ENCODE measurements at places on chromosomes 7 and 10.

DNA sequence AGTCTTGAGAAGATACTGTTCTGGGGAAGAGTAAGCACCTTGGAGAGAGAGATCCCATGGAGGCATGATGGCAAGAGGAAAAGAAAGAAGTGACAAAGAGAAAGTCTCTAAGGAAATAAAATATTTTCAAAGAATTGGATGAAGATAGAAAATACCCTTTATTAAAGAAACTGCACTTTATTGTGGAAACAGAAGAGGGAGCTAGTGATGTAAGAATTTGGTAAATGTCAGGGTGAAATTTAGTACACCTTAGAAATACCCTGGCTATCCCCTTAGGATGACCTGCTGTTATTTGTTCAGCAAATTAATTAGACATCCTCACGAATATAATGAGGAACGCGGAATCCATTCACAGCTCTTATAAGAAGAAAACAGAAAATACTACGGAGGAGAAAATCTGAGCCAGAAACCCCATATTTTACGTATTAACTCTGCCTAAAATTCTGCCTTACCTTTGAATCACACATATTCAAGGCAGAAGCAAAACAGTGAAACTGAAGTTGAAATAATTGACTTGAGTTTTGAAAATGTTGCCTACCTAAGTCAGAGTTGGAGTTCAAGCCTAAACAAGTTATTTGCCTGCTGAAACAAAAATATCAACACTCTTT is 90.7 kb downstream of the TFPI2 start:
- peak; percentile 48 for DNase-seq

DNA sequence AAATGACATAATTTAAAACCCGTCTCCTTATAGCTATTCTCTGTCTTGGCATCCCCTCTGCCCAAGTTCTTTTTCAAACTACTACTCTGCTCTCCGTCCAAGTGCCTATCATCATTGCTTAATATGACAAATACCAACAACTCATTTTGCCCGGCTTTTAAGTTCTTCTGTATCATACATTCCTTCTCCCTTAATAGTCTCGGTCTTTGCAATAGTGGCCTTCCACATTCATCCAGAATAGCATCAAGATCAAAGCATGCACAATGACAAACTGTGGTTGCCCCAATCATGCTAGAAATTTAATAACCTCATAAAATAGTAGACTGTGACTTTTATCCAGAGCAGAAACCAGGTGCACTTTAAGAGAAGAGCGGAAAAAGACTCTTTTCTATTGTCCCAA is 198.9 kb downstream of the ETV1 start:
- DNase-seq = no peak

DNA sequence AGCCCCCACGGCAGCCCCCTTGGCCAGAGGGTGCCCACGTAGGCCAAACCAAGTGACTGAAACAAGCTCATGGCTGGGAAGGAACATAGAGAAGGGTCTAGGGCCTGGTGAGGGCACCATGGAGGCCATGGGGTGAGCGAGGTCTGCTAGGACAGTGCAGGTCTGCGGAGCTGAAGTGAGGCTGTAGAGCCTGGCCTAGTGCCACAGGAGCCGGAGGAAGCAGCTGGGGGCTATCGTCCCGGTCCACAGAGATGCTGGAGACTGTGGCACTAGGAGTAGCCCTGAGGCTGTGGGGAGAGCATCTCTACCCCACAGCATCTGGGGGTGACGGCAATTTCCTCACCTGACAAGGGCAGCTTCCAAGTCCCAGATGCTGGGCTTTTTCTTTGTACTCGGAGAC is 150.3 kb downstream of the ZNF22 start:
- no peak for DNase-seq

- DNase-seq = peak; percentile 73
These were observed 74.1 kb upstream of the UNC5B start for GRCh38 chr10:71138166-71138830.

DNA sequence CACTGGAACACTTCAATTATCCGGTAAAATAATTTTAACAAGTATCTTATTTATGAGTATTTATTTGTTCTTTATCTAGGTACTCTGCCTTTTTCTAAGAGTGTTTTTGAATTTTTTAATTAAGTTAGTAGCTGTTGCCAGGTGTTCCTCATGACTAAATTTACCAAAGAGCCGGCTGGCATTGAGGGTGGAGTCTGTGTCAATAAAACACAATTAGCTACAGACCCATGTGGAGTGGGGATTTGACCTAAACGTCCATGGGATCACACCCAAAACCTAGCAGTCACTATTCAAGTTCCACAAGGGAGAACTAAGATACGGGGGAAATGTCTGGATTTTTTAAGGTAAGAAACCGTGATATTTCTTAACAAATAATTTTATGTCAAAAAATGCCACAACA is 9.8 kb downstream of the SLC16A12 start:
- no peak for DNase-seq

DNA sequence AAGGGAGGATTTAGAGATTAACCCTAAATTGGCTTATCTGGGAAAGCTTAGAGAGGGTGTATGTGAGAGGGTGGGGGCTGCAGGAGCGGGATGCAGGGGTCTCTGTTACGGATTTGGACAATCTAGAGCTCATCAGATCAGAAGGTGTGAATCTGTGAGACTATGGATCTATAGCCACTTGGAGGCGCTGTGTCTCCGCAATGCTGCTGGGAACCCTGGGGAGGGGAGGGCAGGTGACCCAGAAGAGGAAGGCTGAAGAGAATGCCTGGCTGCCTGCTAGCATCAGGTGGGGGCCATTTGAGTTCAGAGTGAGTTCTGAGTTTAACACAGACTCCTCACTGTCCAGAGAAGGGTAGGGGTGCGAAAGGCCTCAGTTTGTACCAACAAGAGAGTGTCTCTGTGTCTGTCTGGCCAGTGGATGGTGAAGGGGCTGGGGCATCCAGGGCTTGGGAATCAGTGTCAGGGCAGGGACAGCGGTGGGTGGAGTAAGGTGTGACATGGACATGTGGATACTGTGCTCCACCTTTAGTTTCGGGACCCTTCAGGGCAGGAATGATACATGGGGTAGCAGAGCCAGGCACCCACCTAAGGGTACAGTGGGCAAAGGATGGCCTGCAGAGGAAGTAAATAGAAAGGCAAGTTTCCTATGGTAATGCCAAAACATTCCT is 187.3 kb upstream of the PRSS58 start:
- no peak for DNase-seq

DNA sequence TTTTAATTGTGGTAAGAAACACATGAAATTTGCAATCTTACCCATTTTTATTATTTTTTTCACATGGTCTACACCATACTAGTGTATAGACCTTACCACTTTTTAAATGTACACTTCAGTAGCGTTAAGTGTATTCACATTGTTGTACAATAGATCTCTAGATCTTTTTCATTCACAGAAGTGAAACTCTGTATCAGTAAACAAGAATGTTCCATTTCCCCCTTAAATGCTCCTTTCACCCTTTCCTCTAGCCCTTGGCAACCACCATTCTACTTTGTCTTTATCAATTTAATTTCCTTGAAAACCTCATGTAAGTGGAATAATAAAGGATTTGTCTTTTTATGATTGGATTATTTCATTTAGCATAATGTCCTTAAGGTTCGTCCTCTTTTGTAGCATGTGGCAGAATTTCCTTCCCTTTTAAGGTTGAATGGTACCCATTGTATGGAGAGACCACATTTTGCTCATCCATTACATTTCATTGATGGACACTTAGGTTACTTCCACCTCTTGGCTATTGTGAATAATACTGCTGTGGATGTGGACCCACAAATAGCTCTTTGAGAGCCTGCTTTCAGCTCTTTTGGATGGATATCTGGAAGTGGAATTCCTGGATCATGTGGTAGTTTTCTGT is 45.7 kb downstream of the SNX10 start:
- DNase-seq = no peak

GRCh38 chr10:86048571-86048970 is 318.0 kb downstream of the GRID1 start:
- no peak for DNase-seq

DNA sequence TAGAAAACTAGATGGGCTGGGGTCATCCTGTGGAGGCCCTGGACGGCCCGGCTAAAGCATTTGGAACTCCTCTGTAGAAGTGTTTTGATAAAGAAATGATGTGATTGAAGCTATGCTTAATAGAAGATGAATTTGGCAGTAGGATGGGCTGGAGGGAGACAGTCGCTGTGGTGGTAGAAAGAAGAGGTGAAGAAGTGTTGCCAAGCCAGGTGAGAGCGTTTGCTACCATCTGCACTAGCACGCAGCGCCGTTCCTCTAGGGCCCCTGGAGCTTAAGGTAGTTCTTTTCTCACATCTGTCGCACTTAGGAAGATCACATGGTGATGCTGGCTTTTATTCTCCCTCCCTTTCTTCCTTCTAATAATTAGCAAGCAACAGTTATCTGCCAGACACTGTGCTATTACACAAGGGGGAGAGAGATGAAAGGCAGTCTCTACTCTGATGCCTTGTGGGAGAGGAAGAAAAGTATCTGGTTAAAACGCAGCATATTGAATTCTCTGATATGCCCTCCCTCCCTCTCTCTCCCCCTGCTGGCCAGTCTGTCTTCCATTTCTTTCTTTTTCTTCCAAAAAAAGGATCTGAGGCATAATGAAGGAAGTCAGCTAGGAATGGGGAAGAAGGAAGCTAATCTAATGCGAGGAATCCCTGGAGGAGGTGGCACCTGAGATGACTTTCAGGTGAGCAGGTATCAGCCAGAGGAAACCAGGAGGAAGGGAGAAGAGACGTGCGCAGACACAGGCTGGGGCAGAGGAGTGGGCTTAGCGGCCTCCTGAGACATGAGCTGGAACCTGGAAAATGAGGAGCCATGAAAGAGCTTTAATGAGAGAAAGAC is 162.3 kb upstream of the KLF14 start:
- DNase-seq = peak; percentile 60

DNA sequence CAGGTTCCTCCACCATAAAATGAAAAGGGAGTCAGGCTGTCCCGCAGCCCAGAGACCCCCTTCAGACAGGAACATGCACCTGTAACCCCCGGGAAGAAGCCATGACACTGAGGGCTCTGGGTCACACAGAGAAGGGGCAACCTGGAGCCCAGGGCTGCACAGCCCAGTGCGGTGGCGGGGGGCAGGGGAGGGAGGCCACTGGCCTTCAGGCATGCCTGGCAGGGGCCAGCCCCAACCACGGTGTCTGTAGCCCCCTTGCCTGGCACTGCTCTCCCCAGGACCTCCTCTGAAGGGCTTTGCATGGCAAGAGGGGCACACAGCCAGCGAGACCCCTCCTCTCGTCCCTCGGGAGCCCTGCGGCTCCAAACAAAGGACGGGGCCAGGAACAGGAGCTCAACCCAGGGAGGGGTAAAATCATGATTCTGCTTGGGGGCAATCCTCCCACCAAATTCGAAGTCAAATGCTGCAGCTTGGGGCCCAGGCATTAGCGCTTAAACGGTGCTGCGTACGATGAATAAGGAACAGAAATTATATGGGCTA is 235.1 kb downstream of the MAD1L1 start:
- DNase-seq = no peak

DNA sequence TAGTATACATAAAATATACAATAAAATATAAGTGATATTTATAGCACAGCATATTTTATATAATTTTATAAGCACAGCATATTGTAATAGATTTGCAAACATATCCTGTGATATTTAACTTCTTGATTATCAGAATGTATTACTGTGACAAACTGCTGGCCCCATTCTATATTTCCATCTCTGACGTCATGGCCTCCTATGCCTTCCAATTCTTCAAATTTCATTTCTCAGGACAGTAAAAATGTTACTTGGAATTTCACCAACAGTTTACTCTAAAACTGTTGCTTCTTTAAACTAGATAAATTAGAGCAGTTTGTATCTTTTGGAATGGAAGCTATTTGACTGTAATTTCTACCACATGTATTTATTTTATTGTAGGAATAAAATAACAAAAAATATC is 102.5 kb upstream of the SLC25A13 start:
- no peak for DNase-seq

- DNase-seq = no peak
These were observed 181.0 kb downstream of the PRPF18 start for GRCh38 chr10:13767676-13768178.

GRCh38 chr10:5549462-5550249 is 24.9 kb downstream of the CALML3 start:
- DNase-seq = no peak

DNA sequence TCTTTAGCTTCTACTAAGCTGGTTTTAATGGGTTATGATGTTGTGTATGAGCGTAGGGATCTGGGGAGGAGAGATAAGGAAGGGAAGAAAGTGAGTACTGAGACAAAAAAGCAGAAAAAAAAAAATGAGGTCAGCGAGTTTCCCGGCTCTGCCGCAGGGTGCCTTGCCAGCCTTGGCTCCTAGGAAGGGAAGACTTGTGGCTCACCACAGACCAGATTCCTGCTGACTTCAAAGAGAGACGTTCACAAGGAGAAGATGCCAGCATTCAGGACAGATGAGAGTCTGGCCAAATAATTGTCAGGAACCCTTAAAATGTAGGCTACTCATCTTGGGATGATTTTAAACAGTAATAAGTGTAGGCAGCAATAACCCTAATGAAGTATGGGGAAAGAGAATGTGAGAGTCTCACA is 11.4 kb upstream of the FAS start:
- peak; percentile 93 for DNase-seq

GRCh38 chr7:87458148-87458547 is 17.3 kb downstream of the ABCB4 start:
- DNase-seq = peak; percentile 18

DNA sequence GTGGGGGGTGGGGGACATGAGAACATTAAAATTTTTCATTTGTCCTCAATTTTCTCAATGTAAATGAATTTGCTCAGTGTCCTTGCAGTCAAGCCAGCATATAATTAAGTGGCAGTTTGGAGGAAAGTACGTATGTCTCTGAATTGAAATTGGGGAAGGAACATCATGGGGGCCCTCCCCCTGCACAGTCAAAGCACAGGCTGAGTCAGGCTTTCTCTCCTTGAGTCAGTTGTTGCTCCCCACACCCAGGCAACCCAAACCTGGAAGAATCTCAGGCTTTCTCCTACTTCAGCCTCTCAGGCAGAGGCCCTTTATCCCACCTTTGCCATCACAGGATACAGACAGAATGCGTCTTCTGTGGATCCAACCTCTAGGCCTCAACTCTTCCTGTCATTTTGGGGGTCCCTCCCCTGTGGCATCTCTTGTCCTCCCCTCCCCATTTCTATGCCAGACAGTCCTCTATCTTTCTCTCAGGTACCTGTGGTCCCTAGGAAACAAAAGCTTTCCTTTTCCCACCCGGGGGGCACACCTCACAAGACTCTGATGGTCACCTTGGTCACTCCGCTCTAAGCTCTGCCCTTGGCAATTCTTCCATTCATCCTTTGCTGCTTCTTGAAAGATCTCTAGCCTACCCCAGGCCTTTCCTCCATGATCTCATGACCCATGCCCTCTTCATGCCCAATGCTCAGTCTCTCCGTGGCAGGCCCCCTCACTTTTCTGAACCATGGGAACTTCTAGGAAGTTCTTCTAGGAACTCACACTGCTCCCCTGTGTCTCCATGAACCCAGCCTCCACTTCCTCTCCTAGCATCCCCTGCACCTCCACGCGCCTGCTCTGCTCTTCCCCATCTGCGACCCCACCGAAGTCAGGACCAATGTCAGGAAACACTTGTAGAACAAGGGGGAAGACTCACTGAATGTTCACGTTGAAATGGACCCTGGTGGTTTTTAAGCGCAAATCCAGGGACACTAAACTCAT is 40.4 kb downstream of the CREB3L2 start:
- no peak for DNase-seq

DNA sequence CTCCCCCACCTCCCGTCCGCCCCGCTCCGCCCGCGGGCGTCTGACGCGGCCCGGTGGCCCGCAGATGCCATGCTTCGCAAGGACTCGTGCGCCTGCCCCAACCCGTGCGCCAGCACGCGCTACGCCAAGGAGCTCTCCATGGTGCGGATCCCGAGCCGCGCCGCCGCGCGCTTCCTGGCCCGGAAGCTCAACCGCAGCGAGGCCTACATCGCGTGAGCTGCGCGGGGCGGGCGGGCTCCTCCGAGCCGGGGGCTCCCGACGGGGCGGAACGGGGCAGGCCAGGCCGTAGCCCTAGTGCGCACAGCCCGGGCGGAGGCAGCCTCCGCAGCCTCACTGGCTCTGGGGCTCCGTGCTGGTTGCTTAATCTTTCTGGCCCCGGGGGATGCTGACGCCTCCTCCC is 2.8 kb downstream of the ASIC3 start:
- peak; percentile 91 for DNase-seq
